ENCODE measurements at places on chromosomes 4 and X.

- no peaks in the 10 kb centered on the region for H3K4me1 ChIP-seq
- no peaks in the 10 kb centered on the region for H3K36me3 ChIP-seq
- no peaks in the 10 kb centered on the region for H3K27me3 ChIP-seq
Observed at GRCh38 chrX:152647978-152648377, 10.3 kb downstream of the GABRQ start.

GRCh38 chr4:82524570-82525152 is 37.1 kb downstream of the TMEM150C start:
- H3K4me1 ChIP-seq = no peaks in the 10 kb centered on the region
- no peak for DNase-seq
- H3K27ac ChIP-seq = no peak overlapping the region
- no peak overlapping the region for H3K4me3 ChIP-seq

DNA sequence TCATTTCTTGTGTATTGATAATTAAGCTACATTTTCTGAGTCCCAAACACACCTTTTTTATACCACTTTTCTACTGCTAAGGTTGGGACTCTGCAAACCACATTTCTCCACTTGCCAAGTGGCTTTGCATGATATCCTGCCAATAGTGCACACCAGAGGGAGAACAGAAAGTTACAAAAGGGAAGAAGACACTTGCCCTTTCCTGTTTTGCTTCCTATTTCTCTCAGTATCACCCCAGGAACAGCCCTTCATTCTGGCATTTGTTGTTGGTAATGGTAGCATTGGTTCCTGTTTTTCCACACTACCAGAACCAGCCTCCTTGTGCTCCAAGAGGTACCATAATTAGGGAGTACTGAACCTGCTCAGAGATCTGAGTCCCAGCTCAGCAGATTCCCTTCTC is 87.1 kb downstream of the HDX start:
- H3K4me3 ChIP-seq = no peak overlapping the region
- H3K27me3 ChIP-seq = no peaks in the 10 kb centered on the region
- no peak overlapping the region for H3K27ac ChIP-seq
- H3K4me1 ChIP-seq = no peaks in the 10 kb centered on the region

DNA sequence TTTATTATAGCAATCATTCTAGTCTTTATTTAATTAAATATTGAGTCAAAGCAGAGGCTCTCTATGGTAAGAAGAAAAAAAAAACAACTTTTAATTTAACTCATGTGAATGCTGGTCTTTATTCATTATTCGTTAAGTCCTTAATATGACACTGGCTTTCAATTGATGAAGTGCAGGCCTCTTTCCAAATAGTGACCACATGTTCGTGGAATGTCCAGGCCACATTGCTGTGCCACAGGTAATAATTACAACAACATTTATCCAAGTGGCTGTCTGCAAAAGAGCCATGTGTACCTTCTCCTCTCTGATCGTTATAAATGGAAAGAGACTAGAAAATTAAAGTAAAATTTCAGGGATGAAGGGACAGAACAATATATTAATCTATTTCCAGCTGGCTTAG is 220.1 kb upstream of the PABPC4L start:
- no peaks in the 10 kb centered on the region for H3K27me3 ChIP-seq
- no peak overlapping the region for H3K27ac ChIP-seq
- H3K36me3 ChIP-seq = no peaks in the 10 kb centered on the region
- H3K4me3 ChIP-seq = no peak overlapping the region
- DNase-seq = no peak

DNA sequence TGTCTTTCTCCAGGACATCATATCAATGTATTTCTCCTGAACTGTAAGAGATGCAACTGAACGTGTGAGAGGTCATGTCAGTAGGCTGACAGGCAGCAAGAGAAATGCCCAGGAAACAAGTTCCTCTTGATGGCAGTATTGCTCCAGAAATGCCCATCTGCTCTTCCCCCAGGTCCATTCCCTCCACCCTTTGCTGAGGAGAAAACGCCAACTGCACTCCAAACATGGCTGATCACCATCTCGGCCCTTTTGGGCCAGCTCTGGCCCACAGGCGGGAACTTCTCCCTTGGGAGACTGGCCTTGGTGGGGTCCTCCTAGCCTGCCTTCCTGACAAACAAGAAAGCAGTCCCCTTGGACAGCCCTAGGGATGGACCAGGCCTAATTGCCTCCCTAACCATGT is 276.5 kb upstream of the AGTR2 start:
- H3K27ac ChIP-seq = no peak overlapping the region
- no peaks in the 10 kb centered on the region for H3K4me1 ChIP-seq
- no peak for DNase-seq
- H3K36me3 ChIP-seq = no peaks in the 10 kb centered on the region

DNA sequence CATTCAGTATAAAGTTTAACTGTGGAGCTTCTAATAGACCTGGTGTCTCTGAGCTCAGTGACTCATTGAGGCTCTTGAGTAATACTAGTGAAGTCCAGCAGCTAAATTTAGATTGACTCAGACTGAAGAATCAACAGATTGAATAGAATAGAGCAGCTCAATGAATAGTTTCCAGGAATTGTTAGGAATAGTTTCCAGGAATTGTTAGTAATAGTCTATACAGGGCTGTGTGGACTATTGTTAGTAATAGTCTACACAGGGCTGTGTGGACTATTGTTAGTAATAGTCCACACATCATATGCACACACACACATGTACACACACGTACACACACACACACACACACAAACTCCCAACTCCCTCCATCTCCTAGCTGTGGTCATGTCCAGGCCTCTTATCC is 3.0 kb downstream of the GIMD1 start:
- no peaks in the 10 kb centered on the region for H3K27me3 ChIP-seq
- H3K27ac ChIP-seq = no peak overlapping the region
- no peaks in the 10 kb centered on the region for H3K4me1 ChIP-seq
- no peak for DNase-seq
- H3K36me3 ChIP-seq = no peaks in the 10 kb centered on the region
- no peak overlapping the region for H3K4me3 ChIP-seq
